NCI-H1105 (cell line): ENCODE measurements at places on chromosomes 16 and 17.

DNA sequence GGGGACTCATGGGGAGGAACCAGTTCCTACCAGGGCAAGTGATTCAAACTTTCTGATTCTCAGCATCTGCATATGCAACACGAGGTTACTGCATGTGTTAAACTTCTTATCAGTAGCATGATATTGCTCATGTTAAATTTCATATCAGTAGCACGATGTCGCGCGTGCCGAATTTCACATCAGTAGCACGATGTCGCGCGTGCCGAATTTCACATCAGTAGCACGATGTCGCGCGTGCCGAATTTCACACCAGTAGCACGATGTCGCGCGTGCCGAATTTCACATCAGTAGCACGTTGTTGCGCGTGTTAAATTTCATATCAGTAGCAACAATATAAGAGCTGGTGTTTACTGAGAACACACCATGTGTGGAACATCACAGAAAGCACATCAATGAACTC lies 221.6 kb downstream of the GSG1L start:
- DNase-seq, result no peak

GRCh38 chr16:66294507-66294906 lies 72.0 kb upstream of the CDH5 start:
- DNase-seq, result no peak

DNA sequence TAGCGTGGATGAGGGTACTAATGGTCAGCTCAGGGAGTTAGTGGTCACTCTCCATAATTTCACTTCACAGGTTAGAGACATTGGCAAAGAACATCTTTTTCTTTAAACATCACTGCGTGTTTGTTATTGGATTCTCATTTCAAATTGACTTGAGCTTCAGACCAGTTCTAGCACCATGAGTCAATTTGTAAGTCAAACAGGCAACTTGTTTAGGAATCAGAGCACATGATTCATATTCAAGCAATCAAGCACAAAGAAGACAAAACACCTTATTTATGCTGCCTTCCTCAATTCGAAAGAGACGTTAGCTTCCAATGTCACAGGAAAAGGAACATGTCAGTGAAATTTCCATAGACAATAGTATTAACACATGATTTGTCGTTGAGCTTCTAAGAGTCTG lies 62.3 kb downstream of the HS3ST3A1 start:
- DNase-seq, result no peak

DNA sequence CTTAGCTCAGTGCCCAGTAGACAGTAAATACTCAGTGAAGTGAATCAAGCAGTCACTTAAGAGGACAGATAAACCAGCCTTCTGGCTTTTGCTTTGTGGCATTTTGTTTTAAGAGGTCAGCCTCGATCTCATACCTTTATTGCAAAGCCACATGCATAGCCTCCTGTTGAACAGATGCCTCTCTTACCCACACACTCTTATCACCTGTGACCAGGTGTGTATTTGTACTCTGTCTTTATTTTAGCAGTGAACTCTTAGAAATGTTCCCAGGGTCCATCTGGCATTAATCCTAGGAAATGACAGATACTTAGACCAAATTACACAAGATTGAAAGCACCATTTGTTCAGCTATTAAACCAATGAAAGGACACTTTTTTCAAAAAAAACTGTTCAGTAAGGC lies 1426.5 kb downstream of the CDH11 start:
- no peak for DNase-seq
